ENCODE measurements at places on chromosomes 5 and 9.

DNA sequence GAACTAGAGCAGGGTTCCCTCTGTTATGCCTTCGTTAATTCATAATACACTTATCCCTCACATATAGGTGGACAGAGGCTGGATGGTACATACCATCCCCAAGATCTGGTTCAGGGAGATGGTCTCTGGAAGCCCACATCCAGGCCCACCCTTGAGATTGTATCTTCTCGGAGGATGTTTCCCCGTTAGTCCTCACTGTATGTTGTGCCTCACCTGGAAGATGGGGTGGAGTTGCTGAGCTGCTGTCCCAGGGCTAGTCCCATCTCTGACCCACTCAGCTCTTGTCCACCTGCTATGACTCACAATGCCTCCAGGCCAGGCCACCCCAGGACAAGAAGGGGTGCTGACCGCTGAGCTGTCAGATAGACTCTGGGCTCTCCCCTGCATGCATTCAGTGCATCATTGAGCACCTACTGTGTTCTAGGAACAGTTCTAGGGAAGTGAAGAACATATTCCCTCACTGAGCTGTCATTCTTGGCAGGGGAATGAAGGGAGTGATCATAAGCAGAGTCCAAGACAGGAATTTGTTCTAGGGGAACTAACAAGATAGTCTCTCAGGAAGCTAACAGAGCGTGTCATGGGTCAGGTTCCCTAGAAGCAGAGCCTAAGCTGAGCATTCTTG is at the start of gene CBY3:
TSS of gene CBY3 (minus strand) at position 255 of the 622 bp plus-strand sequence. CDS start at position 139, 116 bp downstream.
- DNase-seq: no peak

GRCh38 chr5:114665551-114665950 is 303.7 kb downstream of the KCNN2 start:
- no peak for DNase-seq

DNA sequence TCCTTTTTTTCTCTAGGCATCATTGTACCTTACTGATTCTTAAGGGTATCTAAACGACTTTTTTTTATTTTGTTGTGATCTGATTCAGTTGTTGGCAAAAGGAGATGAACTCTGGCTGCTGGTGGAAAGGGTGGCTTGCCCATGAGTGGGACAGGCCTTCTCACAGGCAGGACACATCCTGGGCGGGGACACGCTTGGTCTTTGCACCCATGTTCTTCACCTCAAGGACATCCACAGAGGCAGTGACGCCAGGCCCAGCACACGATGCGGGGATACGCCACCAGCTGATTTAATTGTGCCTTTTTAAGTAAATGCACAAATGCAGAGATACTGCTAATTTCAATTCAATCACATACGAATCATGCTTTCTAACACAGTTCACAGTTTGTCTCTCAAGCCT is 208.1 kb downstream of the FANCC start:
- DNase-seq: no peak

GRCh38 chr5:88886746-88887341 is 3.9 kb upstream of the MEF2C start:
- DNase-seq: peak; percentile 61

GRCh38 chr5:2166306-2166978 is 283.7 kb upstream of the IRX4 start:
- no peak for DNase-seq

DNA sequence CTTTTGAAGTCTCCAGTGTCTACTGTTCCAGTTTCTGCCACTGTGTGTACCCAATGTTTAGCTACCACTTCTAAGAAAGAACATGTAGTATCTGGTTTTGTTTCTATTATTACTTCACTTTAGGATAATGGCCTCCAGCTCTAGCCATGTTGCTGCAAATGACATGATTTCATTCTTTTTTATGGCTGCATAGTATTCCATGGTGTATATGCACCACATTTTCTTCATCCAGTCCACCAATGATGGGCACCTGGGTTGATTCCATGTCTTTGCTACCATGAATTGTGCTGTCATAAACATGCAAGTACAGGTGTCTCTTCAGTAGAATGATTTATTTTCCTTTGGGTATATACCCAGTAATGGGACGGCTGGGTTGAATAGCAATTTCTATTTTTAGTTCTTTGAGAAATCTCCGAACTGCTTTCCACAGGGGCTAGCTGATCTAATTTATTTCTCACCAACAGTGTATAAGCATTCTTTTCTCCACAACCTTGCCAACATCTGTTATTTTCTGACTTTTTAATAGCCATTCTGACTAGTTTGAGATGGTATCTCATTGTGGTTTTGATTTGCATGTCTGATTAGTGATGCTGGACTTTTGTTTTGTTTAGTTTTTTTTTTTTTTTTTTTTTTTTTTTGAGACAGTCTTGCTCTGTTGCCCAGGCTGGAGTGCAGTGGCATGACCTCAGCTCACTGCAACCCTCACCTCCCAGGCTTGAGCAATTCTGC is 68.9 kb downstream of the WDR41 start:
- peak; percentile 11 for DNase-seq

DNA sequence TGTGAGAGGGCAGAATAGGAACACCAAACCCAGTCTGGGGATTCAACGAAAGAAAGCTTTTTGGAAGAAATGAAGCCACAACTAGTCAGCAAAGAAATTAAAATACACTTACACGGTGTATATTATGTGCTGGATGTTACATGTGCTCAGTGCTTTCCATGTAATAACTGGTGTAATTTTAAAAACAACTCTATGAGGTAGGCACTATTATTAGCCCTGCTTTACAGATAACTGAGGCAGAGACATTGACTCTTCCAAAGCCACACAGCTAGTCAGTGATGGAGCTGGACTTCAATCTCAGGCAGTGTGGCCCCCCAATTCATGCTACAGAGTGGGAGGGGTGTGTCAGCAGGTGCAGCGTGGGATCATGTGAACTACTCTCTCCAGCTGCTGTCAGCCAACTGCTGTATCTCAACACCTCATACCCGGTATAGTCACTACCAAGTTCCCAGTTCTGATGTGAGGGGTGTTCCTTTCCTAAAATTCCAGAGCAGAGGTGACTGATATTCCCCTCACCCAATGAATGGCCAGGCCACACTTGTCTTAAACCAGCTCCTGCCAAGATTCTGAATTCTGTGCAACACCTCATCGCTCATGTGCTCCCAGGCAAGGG is 33.8 kb upstream of the TJP2 start:
- no peak for DNase-seq

- DNase-seq: no peak
Measured at GRCh38 chr5:10577371-10578292, 13.8 kb downstream of the ANKRD33B start.

DNA sequence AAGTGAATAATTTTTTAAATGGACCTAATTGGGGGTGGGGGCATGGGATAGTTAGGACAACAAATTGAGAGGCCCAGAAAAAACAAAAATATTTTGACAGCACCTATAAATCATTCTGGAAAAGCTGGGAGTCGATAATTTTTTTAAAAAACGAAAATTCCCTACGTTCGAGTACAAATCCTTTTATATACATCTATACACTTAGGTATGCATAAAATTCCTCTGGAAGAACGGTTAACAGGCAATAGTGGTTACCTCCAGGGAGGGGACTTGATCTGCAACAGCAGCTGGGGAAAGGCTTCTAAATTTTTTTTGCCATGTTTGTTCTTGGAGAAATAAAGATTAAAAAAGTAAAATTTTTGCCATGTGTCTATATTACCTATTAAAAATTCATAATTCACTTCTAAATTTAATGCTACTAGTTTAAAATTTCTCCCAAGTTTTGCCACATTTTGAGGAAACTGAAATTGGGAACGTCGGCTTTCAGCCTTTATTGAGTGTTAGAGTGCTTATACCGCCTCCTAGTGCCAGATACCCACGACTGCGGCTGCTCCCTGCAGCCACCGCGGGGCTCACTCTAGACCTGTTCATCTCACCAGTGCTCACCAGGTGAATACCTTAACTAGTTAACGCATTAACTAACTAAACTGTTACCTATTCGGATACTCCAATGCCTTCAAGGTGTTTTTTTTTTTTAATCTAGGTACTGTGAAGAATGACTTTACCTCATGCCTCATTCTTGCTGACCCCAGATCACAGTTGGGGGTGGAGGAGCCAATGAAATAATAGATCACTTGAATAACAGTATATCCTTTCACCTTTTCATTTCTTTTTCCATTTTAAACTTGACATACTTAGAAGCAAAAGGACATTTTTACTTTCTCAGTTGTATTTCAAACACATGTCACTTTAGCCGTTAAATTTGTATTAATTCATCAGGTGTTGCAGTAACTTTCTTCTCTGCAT is 1.8 kb upstream of the BHMT start:
- peak; percentile 50 for DNase-seq

- no peak for DNase-seq
Measured at GRCh38 chr9:84153885-84154284, 173.3 kb downstream of the RMI1 start.

GRCh38 chr5:71907001-71907588 is 188.0 kb downstream of the CARTPT start:
- DNase-seq: no peak

GRCh38 chr5:58927181-58927580 is 344.3 kb downstream of the RAB3C start:
- no peak for DNase-seq

DNA sequence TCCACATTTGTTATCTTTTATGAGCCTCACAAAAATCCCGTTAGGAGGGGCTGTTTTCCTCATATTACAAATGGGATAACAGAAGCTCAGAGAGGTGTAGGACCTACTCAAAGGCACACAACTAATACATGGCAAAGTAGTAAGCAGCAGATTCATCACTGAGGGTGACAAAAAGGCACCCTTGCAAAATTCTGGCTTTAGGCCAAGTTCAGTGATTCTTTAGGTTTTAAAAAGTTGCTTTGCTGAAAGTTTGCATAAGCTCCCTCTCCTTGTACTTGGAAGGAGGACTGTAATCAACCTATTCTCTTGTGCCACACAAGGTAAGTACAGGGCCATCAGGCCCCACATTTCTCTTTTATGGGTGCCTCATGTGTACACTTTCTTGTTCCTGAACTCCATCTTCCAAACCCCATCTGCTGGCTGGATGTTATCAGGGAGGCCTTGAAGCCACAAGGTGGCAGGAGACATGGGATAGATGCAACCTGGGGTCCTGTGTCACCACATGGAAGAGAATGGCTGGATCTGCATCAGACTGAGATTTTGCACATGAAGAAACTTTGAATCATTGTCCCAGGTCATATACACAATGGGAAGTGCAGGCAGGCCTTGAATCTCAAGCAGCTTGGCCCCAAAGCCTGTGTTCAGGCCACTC is 311.6 kb downstream of the MSX2 start:
- DNase-seq: no peak

- DNase-seq: no peak
Measured at GRCh38 chr5:139763930-139764791, 31.4 kb upstream of the PSD2 start.
